ENCODE measurements at places on chromosomes 1 and 21. TPM values are rescaled to one million over a fixed set of nuclear protein-coding genes. Genes with fewer than 3 reads are reported as not detected.
A peak's percentile ranks its signal among the peaks of the same experiment; 100 is the strongest.

Gene C1orf87
- total RNA-seq = not detected

Gene C8A
- not detected for total RNA-seq

Gene LIN28A
- not detected for total RNA-seq

Gene CTPS1
- 18.2 TPM for total RNA-seq

Gene PLA2G2C
- not detected for total RNA-seq

Gene S100A7A
- total RNA-seq = 72.9 TPM

Gene CD1E
- 0.99 TPM for total RNA-seq

Gene VANGL2
- total RNA-seq = 5.9 TPM

DNA sequence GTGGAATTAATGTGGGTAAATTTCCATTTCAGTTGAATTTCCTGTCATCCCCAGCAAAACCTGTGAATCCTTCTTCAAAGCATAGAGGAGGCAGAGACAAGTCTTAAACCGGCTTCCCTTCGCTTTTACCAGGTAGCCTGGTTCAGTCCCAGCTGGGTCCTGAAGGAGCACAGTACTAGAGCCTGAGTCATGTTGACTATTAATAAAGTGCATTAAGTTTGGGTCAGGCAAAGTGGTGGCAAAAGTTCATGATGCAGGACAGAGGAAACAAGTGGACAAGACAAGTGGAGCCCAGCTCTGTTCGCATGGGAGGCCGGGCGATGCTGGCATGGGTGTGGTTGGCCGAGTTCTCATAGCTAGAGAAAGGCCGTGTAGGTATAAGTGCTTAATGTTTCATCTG is 150.4 kb downstream of the DYRK1A start:
- DNase-seq = no peak

GRCh38 chr1:154335025-154335714 is 9.8 kb downstream of the ATP8B2 start:
- peak; percentile 48 for DNase-seq

- no peak for DNase-seq
Measured at GRCh38 chr1:210627755-210628154, 299.1 kb downstream of the HHAT start.

GRCh38 chr1:100989306-100990077 is 36.1 kb downstream of the DPH5 start:
- DNase-seq = no peak

- no peak for DNase-seq
Measured at GRCh38 chr1:23776217-23776616, 2.0 kb upstream of the PITHD1 start.

DNA sequence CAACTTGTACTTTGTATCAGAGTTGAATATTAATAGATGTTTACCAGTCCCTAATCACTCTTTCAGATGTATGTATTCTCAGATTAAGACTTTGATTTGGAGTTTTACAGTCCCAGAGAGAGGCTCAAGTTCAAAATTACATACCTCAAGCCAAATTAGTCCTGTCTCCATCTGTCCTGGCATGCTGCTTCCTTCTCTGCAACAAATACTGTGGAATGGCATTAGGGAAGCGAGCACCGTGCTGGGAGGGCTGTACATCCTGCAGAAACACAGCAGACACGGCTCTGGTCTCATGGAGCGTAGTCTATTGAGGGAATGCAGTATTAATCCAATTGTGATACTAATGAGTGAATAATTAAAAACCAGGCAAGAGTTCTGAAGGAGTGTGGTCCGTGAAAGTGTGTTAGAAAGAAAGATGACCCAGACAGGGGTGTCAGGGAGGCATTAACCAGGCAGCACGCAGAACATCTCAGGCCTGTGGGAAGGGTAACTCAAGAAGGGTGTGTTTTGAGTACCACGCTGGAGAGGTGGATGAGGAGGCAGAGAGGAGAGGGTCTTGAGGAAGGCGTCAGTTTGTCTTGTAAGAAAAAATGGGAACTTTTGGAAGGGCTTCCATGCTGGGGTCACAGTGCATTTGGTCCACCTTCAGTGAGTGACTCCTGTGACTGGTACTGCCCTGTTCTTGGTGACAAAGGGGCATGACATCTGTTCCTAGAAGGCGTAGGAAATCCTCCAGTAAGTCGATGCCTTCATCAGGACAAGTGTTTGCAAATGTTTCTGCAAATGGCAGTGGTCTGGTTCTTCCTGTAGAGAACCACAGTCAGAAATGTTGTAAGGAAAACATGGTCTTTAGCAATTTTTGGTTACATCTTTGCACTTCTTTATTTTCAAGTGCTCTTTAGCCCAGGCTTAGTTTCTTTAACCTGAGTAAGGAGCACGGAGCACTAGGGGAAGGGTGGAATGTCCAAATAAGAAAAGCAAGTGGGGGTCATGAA is 1.6 kb downstream of the RAB4A start:
- no peak for DNase-seq

- no peak for DNase-seq
Measured at GRCh38 chr1:234955107-234955731, 173.4 kb downstream of the TOMM20 start.

GRCh38 chr1:222844411-222844779 is 29.6 kb downstream of the DISP1 start:
- DNase-seq = no peak

DNA sequence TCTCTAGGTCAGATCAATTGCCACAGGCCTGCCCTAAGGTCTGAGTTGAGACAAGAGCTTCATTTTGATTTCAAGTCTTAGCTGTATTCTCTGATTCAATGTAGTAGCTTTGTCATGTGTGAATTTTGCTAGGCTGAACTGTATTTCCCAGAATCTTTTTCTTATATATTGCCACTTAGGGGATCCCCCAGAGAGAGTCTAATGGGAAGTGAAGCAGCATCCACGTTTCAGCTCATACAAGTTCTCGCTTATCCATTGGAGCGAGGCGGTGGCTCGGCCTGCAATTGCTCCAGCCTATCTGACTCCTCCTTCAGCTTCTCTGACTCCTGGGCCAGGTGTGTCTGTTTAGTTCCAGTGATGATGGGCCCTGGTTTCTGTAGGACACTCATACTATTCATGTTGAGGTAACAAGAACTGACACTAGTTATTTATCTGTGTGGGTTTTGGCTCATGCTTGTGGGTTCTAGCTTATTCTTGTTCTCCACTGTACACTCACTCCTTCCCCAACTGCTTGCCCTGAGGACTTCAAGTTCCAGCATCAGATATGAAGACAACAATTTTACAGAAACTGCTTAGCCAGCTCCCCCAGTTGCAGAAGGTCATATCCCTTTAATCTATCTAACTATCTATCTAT is 48.2 kb downstream of the TBX19 start:
- no peak for DNase-seq

DNA sequence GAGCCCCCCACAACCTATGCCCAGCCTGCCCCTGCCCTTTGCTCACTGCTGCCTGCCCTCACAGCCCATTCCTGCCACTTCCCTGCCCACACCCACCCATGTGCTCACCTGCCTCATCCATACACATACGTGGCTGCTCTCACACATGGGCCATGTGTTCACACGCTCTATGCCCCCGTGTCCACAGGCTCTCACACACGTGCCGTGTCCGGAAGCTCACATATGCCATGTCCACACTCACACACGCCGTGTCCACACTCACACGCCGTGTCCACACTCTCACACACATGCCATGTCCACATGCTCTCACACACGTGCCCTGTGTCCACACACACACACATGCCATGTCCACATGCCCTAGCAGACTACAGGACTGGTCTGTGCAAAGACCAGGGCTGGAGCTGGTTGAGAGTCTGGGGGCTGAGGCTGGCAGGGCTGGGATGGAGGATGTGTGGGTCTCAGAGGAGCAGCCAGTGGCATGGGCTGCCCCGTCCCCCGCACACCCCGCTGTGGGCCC is 583 bp upstream of the RNF223 start:
- DNase-seq = no peak

- DNase-seq = no peak
Measured at GRCh38 chr21:31886915-31887314, 14.1 kb downstream of the HUNK start.

GRCh38 chr1:68143633-68144032 is 88.7 kb downstream of the WLS start:
- no peak for DNase-seq

DNA sequence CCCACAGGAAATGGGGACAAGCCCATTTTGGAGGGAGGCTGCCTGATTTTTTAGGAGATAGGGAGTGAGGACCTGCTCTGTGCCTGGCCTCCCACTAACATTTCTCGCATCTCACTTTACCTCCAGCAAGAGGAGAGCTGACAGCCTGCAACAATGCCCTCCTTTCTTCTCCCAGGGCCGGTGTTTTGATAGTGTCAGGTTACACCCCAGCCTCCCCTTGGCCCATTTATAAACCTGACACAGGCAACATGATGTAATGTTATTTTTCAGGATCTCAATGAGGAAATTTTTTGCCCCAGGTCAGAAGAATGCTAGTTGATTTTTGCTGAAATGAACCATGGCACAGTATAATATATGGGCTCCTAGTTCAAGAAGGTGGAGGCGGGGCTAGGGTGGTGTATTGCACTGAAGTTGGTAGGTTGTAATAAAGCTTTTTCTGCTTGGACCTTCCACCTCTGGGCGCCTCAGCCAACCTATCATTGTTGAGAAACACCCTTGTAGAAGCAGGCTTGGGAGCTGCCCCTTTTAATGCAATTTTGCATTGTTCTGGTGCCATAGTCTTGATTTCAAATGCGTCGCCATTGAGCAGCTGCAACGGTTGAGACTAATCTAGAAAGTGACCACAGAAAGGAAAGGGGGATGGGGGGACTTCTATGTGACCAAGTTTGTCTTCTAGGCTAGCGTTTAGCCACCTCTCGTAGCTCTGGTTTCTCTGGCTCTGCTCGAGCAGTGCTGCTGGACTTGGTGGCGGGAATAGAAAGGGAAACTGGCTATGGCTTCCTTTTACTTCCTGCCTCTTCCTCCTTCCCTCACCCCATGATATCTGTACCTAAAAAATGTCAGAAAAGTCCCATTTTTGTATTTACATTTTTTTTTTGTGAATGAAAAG is 53.0 kb downstream of the PBX1 start:
- DNase-seq = no peak
